ENCODE measurements at places on chromosomes 16 and 17.

DNA sequence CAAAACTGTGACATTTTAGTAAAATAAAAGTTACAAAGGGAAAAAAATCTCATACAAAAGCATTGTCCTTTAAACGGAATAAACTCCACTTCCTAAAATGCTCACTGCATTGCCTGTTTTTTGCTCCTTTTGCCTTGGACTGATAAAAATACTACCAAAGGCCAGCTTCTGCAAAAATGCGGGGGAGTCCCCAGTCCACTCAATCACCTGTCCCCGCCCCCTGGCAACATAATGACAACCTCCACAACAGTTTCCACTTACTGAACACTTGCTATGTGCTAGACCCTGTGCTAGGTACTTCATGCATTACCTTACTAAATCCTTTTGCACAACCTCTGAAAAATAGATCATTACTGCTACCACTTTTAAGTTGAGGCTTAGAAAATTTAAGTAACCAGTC is 172.7 kb upstream of the CCL2 start:
- no peak for DNase-seq

GRCh38 chr17:18002171-18002570 is 29.5 kb downstream of the DRC3 start:
- no peak for DNase-seq

DNA sequence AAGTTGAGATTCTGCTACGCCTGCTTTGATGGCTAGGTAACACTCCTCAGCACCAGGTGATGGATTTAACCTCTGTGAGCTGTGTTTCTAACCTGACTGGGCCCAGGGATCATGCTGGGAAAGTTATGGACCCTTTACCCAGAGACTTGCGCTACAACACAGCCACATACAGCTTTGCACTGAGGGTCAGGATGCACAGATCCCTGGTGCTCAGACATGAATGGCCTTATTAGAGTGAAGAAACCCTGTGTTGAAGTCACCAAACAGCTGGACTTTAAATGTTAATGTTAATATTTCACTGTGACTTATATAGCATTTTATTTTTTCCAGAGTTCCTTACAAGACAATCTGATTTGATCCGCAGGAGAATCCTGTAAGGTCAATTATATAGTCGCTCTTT is 114.3 kb downstream of the MSI2 start:
- DNase-seq, result no peak

DNA sequence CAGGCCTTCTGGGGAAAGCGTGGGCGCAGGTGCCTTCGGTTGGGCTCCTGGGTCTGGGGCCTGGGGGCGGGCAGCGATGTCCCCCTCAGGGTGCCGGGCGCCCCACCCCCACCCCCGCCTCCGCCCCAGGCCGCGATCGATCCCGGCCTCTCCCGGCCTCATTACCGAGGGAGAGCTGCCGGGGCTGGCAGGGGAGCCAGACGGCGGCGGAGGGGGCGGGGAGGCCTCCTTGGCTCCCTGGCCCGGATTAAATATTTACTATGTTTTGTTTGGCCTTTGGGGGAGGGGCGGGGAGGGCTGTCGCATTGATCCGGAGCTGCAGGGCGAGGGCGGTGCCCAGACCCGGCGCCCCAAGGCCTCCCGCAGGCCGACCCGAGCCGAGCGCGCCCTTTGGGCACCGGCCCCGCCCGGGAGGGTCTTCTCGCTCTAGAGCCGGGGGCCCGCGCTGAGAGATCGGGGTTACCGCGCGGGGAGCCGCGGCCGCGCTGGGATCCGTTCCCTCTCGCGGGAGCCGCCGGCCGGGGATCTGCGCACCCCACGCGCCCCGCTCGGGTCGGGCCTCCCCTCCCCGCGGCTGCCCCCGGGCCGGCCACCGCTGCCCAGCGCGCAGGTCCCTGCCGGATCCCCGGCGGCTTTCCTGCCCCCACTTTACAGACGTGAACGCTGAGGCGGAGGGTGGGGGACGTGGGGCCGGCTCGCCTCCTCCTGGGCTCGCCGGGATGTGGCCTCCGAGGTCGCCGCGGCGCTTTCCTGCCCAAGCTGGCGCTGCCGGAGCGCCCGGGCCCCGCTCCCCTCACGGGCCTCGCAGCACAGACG is 27.0 kb downstream of the RTN4RL1 start:
- no peak for DNase-seq

DNA sequence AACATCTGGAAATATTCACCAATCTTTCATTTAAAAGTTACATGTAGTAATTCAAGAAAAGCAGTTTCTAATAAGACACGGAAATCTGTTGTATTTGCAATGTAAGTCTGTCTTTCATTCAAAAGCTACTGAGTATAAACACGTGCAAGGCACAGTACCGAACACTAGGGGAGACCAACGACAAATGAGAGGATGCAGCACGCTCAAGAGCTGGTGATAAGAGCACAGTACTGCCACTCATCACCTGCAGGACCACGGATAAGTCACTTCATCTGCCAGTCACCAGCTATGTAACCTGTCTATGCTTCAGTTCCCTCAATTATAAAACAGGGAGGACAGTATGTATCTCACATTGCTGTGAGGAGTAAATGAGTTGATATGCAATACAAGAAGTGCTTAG is 67.1 kb downstream of the CLEC18A start:
- peak; percentile 4 for DNase-seq

GRCh38 chr17:79789943-79790804 is 6.7 kb downstream of the CBX8 start:
- DNase-seq, result no peak

DNA sequence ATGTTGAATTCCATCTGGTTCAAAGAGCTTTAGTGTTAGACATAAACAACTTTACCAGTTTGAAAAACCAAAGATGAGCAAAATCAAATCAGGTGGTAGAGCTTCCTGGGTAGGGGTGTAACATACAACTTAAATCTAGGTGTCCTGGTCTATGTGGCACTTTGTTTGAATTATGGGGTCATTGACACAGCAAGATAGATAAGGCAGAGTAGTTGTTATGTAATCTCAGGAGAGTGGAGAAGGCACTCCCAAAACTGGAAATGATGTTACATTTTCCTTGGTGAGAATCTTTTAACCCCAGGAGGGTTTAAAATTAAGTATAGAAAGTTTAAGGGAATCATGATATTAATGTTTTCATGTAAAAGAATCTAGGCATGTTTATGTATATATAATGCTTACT is 31.9 kb downstream of the CCDC42 start:
- DNase-seq, result no peak

GRCh38 chr16:3609895-3610697 is 1.3 kb downstream of the SLX4 start:
- no peak for DNase-seq

- DNase-seq, result no peak
Observed at GRCh38 chr16:64968539-64968938, 153.3 kb downstream of the CDH11 start.

DNA sequence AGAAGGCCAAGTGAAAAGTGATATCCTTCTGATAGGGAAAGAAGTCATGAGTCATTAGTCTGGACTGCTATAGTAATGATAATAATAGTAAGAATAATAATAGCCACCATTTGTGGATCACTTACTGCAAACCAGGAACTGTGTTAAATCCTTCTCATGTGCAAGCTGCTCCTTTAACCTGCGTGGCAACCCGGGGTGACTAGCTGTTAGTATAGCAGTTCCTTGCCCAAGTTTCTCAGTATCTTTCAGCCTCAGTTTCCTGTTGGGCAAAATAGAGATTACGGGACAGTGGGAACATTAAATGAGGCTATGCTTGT is 129.5 kb downstream of the CDH13 start:
- DNase-seq, result no peak

DNA sequence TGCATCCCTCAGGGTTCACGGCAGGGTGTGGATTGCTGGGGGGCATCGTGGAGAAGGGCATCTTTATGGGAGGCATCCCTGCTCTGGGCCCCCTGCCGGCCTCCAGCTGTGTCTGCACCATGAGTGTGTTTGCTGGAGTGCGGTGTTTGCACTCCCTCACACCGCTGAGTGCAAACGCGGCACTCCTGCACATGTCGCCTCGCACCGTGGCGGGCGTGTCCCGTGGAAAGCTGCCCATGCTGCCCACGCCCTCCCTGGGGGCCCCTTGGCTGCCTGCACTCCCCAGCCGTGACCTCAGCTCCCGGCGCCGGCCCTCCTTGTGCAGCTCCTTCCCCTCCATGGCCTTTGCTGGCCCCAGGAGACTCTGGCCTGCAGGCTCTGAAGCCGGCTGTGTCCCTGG is 74.6 kb upstream of the ZNF750 start:
- no peak for DNase-seq

- peak; percentile 50 for DNase-seq
Observed at GRCh38 chr17:81917565-81918332, at the start of gene SIRT7. Gene SIRT7, minus strand, starts transcription at chr17:81918176. Its CDS starts 45 bp downstream, at chr17:81918131.

- DNase-seq, result no peak
Observed at GRCh38 chr17:80845069-80845862, 146.4 kb upstream of the CHMP6 start.

DNA sequence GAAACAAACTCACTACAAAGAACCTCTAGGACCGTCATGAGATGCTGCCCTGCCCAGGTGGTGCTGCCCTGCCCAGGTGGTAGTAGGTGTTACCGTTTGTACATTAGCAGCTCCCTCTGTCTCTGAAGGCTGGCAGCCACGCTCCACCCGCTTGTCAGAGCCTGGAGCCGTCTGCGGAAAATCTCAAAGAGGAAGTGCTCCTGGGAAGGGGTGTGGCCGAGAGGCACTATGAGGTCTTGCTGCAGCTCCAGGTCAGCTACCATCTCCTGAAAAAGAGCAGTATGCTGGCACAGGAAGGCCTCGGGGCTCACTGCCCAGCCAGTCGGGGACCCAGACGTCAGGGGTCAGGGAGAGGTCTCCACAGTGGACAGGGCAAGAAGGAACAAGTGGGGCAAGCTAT is 28.3 kb downstream of the ZNF276 start:
- no peak for DNase-seq

DNA sequence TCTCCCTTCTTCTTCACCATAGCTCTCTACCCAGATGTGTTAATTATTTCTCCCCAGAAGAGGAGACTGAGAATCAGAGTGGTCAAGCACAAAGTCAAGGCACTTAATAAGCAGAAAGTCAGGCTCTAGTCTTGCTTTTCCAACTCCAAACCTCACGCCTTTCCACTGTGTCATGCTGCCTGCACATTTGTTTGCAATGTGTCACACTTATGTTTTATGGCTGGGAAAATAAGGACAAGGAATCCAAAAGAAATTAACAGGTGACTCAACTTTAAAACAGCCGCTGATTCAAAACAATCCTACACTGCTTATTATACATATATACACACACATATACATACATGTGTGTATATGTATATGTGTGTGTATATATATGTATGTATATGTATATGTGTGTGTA is 255.7 kb upstream of the DYNLRB2 start:
- DNase-seq, result no peak

DNA sequence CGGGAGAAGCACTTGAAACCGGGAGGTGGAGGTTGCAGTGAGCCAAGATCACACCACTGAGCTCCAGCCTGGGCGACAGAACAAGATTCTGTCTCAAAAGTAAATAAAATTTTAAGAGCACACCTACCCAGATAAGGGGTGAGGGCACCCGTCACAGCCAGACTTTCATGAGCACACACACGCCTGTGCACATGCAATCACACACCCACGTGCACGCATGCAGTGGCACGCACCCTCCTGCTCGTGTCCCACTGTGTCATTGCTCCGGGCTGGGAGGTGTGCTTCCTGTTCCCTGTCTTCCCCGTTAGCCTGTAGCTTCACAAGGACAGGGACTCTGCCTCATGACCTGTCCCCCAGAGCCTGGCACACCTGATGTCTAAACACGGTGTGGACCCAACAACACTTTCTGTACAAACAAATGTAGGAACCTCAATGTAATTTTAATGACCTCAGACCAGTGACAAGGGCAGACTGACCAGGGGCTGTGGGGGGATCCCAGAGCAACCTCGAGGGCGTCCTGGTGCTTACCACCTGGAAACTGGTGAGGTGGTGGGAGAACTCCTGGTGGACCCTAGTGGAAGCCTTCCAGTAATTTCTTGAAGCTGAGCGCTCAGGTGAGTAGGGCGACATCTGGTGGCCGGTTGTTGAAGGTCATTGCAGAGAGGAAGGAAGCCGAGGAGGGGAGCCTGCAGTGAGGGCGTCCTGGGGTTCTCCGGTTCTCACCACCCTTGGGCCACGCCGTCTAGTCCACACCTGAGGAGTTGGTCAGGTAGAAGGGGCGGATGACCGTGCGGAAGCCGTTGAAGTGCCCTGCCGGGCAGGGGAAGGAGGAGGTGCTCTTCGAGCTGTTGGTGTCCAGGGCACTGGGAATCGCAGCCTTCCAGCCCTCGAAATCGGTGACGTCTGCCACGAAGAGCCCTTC is 8.6 kb downstream of the LGALS3BP start:
- DNase-seq, result peak; percentile 65

GRCh38 chr17:71494062-71494855 is 626.6 kb upstream of the SOX9 start:
- DNase-seq, result no peak

DNA sequence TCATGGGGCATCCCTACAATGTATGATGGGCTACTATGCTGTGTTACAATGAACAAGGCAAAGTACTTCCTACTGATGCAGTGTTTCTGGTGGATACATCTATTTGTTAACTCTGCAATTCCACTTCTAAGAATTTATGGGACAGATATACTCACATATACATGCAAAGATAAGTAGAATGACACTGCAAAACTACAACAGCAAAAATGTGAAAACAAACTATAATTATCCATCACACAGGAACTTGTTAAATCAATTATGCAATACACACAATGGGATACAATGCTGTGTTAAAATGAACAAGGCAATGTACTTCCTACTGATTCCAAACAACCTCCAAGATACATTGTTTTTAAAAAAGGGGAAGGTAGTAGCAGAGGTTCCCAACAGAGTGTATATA is 3.2 kb downstream of the DDX52 start:
- no peak for DNase-seq

DNA sequence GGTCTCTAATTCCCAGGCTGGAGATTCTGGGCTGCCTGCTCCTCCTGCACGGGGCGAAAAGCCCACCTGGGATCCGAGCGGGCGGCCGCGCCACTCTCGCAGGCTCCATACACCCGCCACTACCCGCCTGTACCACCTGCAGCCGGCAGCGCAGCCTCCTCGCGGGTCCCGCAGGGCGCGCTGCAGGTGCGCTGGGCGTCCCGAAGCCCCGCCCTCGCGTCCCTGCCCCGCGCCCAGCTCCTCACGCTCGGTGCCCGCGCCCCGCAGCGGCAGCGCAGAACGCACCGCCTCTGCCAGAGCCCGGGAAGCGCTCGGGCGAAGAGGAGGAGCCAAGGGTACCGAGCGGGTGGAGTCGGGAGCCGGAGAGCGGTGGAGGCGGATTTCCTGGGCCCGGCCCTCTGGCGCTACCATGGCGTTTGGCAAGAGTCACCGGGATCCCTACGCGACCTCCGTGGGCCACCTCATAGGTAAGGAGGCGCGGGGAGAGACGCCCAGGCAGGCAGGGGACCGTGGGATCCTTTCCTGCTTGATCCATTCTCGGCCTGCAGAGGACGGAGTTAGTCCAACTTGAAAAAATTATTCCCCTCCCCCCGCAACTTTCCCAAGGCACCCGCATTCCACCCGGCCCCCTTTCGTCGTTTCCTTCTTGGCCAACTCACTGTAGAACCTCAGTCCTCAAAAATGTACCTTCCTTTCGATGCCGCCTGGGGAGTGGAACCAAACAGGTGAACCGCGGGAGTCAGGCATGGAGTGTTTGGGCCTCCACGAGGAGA is at the start of gene TOM1L1:
Gene TOM1L1, plus strand, starts transcription at position 396 of the 773 bp plus-strand sequence. Its CDS starts 14 bp downstream, at position 410.
- no peak for DNase-seq
